ENCODE measurements at places on chromosomes 11 and 22.

GRCh38 chr22:23237841-23238240 is 57.5 kb downstream of the BCR start:
- no peak for DNase-seq

GRCh38 chr22:21730535-21731308 is 4.9 kb downstream of the YPEL1 start:
- DNase-seq, result no peak

GRCh38 chr11:87281496-87281895 is 243.8 kb downstream of the TMEM135 start:
- peak; percentile 51 for DNase-seq

- DNase-seq, result no peak
Observed at GRCh38 chr22:28989484-28989883, 72.1 kb downstream of the C22orf31 start.

DNA sequence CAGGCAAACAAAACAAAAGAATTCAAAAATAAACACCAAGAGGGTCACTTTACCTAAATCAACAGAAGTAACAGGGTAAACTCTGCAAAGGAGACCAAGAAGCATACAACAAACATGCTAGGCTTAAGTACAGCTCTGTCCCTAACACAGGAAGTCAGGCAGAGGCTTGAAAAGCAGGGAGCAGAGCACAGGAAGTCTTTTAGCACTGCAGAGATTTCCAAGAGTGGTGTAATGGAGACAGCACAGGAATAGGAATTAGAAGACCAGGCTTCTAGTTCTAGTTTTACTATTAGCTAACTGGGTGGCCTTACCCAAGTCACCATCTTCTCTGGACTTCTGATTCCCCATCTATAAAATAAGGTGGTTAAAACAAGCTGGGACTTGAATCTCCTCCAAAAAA is 1.9 kb downstream of the RBFOX2 start:
- no peak for DNase-seq

GRCh38 chr11:9060700-9061111 is 30.7 kb downstream of the SCUBE2 start:
- DNase-seq, result no peak

DNA sequence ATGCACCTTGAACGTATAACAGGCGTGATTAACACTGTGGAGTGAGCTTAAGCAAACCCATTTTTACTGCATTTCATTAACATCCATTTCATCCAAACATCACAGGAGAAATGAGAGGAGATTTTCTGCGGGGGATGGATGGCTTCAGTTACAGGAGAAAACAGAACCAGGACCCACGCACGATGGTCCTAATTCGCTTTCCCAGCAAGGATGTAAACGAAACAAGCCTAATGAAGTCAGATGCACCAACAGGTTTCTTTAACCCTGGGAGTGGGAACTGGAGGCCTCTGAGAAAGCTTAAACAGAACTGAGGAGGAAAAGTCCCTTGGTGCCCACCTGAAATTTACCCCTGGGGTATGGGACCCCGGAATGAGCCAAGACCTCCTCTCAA is 2.7 kb downstream of the CADM1 start:
- no peak for DNase-seq

DNA sequence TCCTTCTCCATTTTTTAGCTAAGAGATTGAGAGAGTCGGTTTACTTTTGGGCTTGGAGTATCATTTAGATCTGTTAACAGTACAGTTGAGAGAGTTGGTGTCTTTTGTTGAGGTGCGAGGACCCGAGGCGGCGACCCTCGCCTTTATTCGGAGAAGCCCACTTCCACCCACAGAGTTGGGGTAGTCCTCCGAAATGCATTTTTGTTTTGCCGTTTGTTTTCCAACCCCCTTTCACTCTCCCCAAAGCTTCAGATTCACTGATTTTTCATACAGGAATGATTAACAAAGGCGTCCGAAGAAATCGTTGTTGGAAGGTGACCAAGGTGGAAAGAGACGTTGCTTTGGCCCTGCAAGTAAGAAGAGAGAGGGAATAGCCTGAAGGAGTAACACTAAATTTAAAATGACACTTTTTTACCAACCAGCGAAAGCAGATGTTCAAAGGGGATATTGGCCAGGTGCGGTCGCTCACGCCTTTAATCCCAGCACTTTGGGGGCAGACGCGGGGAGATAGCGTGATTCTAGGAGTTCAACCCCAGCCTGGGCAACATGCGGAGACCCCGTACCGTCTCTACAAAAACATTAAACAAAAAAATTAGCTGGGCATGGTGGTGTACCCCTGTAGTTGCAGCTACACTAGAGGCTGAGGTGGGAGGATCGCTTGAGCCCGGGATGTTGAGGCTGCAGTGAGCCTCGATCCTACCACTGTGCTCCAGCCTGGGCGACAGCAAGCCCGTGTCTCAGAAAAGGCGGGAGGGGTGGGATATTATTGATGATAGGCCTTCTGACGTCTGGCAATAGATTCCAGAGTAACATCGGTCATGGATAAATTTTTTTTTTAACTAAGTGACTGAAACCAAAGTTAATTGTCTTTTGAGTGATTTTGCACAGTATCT is 899 bp upstream of the RAB30 start:
- DNase-seq, result no peak

DNA sequence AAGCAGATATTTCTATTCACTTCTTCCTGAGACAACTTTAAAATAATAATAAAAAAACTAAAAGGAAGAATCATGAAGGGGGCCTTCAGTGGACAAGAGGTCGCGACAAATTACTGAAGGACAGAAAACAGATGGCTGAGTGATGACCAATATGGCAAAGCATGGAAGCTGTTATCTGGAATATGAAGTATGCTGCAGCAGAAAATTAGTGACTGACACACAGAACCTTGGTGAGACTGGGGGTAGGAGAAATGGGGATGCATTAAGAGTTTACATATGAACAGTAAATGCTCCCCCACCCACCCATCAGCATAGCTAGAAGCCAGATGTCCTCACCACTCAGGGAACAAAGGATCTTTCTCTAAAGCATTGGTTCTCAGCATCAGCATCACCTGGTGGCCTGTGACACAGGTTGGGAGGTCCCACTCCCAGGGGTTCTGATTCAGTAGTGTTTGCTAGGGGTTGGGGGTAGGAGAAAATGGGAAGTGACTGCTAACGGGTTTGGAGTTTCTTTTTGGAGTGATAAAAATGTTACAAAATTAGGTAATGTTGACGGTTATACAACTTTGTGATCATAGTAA is 59.7 kb downstream of the NARS2 start:
- DNase-seq, result no peak

DNA sequence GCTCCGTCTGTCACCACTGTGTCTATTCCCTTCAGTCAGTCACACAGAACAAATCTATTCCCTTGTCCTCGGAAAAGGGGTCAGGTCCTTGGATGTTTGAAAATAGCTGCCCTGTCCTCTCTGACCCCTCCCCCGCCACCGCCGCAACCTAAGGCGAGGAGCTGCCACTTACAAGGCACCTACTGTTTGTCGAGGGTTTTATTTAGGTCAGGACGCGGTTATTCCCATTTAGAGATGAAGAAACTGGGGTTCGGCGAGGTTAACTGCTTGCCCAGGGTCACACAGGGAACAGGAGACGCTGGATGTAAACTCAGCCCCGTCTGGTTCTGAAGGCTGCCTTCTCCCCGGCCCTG is 1468.1 kb downstream of the BRD1 start:
- no peak for DNase-seq

DNA sequence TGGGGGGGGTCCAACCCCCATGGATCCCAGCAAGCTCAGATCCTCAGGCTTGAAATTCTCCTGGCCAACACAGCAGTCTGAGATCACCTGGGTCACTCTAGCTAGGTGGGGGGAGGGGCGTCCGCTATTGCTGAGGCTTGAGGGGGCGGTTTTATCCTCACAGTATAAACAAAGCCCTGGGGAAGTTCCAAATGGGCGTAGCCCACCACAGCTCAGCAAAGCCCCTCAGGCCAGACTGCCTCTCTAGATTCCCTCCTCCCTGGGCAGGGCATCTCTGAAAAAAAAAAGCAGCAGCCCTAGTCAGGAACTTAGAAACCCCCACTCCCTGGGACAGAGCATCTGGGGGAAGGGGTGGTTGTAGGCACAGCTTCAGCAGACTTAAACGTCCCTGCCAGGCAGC is 16.7 kb downstream of the TRPC6 start:
- no peak for DNase-seq

GRCh38 chr11:115712296-115712695 is 208.1 kb upstream of the CADM1 start:
- DNase-seq, result no peak

GRCh38 chr11:2360081-2360642 is 16.9 kb upstream of the CD81 start:
- DNase-seq, result no peak

DNA sequence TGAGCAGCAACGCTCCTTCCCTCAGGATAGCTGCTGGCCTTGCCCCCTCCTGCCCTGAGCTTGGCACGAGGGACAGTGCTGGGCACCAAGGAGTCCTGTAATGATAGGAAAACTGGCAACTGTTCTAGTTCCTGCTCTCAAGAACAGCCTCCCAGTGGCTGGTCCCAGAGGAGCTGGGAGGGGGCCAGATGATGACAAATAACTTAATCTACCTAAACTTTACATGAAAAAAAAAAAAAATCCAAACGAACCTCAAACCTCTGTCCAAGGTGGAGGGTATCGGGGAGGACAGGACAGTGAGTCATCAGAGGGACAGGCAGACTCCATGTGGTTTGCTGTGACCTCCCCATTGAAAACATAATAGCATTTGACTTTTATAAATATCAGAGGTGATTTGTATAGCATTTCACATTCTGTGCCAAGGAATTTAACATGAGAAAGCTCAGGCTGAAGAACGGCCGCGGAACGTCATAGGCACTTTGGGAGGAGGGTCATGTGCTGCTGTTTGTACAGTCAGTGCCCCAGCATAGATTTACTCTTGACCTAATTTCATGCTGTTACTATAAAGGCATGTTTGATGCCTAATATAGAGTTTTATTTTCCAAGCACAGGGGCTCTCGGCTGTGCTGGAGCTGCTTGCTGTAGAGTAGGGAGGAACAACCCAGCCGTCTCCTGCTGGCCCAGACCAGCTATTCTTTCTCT is 98.2 kb upstream of the NNMT start:
- DNase-seq, result peak; percentile 42

DNA sequence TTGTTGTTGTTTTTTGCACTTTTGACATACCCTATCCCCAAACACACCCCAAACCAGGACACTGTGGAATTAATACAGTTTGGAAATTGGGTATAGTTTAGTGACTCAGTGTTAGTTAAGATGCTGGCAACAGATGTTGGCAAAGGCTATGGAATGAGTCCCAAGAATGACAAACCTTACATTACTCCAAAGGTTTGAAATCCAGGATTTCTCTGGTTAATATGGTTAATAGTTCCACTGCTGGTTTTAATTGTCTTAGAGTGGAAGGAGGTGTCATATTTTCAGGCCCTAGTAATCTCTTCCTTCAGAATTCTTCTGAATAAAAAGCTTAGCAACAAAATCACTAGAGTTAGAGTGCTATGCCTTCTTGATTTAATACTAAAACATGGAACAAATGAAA is 775 bp downstream of the LPXN start:
- peak; percentile 69 for DNase-seq

DNA sequence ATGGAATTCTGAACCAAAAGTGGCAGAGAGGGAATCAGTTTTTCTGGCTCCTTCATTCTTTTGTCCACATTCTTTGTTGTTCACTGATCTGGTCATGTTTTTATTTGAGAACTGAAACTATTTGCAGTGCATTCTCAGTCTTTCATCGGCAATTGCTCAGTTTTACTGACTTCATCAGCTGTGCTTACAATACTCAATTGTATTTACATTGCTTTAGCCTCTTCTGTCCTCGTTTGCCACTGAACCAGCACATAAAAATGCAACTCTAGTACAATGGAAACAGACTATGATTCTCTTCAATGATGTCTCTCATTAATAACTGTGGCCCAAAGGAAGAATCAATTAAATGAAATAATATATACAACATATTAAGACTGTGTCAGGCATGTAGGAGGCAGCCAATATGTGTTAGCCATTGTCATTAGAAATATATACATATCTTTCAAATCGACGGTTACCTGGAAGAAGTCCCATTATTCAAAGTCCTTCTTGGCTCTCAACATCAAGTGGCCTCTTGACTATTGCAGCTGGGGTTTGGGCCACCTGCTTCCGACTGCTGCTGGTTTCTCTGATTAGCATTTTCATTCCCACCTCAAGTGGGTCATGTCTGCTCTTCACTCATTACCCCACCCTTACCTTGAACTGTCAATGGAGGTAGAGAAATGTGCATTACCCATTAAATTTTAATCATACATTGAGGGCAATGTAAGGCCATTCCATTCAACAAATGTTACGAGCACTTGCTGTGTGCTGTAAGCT is 600.1 kb downstream of the INSC start:
- DNase-seq, result no peak

- DNase-seq, result no peak
Observed at GRCh38 chr11:66044757-66045156, 4.2 kb downstream of the GAL3ST3 start.

DNA sequence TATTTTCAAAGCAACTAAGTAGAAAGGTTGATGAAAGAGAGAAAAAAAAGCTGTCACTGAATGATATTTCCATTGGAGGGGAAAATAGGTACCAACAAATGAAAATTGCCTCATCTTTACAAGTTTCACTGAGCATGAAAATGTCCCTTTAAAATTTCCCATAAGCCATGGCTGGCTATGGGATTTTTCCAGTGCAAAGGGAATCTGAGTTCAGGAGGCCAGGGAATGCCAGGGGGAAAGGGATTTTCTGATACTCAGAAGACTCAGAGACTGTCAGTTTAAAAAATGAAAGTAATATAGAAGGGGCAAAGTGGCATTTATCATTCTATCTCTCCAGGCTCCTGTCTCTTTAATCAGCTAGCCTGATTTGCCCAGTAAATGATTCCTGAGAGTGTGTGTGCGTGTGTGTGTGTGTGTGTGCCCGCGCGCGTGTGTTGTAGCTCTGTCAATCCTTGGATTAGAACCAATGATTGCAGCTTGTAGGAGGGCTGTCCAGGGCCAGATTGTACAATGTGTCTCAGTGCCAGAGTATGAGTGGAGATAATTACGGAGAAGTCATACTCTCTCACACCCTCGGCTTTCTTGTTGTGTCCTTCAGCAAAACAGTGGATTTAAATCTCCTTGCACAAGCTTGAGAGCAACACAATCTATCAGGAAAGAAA is at the start of gene NTM:
Gene NTM, plus strand, starts transcription at position 526 of the 662 bp plus-strand sequence.
- no peak for DNase-seq

DNA sequence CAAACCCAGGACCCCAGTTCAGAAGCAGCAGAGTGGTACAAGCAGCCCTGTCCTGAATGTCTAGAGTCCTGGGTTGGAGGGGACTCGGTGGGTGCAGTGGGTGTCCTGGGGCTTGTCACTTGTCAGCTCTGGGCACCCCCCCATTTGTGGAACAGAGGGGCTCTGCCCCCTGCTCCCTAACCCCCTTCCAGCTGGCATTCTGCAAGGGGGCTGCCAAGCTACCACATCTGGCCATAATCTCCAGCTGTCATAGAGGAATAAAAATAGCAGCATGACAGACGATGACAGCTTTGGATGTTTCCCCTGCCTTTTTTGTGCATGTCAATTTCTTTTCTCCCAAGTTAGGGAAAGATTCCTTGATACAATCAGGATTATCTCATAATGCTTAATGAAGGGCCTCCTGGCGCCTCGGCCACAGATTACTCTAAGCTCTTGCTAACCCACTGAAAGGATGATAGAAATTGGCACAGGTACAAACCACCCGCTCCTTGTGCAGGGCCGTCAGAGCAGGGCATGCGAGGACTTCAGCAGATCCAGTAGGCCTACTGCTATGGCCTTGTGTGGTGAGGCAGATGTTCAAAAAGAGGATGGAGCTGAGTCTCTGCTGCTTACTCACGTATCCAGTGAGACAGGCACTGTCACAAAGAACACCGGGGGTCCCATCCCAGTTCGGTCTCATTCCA is 83.0 kb downstream of the ISX start:
- DNase-seq, result no peak

- DNase-seq, result no peak
Observed at GRCh38 chr11:64810891-64811272, 531 bp upstream of the MEN1 start.

GRCh38 chr11:72965672-72966071 is 151.5 kb downstream of the ATG16L2 start:
- DNase-seq, result no peak

All from fibroblast of skin of left quadriceps (primary cell).